Eye (tissue), 1 donor: ENCODE measurements at places on chromosomes 2 and 18.

DNA sequence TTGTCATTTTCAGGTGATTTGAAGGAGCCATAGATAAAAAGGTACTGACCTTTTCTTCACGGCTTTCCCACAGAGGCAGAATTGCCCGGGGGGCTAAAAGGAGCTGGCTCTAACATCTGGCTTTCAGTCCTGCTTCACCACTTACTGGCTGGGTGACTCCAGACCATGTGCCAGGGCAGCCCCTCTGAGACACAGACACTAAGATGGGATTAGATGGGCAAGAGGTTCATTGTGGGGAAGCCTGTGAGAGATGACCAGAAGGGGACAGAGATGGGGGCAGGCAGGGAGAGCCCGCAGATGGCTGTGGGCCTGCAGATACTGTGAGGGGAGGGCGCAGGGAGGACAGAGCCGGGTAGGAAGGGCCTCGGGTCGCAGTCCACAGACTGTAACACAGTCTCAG, 74.7 kb upstream of the TTC39C start:
- no peak for DNase-seq

DNA sequence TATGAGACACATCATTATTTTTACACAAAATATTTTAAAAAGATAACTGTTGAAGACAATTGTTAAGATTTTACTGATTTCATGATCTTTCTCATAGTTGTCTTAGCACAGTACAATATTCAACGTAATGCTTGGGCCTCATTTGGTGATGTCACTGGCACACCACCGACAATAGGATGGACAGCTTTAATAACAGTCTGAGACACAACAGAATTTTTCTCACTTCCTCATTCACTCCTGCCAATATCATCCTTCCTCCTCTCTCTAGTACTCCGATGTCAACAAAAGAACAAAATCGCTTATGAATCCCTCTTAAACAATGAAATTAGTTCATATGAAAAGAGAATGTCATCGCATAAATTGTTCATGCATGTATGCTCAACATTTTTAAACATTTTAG, 461.9 kb upstream of the CDH7 start:
- no peak for DNase-seq

GRCh38 chr2:235382179-235382578, 111.7 kb upstream of the AGAP1 start:
- DNase-seq: no peak

- DNase-seq: no peak
Observed at GRCh38 chr2:130341562-130342019, 1.1 kb upstream of the IMP4 start.

- DNase-seq: no peak
Observed at GRCh38 chr18:24942144-24942543, 409.8 kb downstream of the ZNF521 start.

DNA sequence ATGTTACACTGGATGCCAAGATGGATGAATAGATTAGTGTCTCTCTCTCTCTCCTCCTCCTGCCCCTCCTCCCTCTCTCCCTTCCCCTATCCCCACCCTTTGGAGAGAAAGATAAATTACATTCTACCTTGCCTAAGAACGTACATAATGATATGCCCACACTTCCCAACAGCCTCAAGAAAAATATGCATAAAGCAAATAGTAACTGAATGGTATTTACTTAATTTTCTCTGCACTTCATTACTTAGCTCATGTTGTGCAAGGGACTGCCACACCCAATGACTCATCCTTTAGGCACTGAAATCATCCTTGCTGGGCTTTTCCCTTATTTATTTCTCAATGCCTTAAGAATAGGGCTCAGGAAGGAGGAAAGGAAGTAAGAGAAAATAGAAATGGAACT, 137.3 kb upstream of the PID1 start:
- DNase-seq: peak; percentile 45

DNA sequence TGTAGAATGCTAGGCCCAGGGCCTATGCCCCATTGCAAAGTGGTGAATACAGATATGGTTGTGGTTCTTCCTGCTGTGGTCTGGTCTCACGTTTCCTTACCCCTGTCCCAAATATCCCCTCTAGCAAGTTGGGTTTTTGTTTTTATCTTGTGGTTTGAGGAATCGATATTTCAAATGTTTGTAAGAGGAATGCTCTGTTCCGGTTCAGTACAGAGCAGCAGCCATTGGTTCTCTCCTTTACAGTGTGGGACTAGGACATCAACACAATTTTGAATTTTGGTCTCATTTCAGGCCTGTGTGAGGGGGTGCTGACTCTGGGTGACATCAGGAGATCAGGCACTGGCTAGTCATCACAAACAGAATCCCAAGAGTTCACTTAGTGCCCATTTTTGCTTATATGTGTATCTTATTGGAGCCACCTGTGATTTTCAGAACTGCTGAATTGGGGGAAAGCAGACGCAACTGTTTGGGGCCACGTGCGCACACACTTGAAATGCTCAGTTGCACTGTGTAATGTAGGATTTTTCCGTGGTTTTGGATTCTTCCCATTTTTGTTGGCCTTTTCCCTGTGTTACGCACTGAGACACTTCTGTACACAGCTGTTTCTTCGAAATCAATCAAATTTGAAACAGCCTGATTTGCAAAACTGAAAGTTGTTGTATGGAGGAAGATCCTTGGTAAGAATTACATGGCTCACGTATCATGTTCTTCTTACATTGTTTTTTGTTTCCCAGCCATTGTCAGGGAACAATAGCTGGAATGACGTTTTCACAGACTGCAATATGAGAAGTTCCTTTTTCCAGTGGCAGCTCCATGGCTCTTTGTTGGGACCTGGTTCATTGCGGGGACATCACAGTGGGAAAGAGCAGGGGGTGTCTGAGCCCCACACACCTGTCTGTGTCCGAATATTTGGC, 8.6 kb downstream of the SH3BP4 start:
- DNase-seq: peak; percentile 75

DNA sequence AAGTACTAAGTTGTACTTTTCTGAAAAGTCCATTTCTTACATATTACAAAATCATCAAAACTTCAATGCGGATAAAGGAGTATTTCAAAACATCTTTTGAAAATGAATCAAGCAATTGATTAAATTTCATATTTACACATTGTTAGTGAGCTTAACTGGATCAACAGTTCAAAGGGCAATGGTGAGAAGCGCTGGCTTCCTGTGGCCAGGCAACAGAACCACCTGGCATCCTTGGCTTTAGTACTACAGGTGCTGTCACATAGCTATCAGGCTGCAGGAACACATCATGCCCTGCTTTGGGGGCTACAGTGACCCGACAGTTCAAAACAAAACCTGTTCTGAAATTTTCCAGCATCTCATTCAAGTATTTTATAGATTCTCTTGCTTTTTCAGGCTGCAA, 59.2 kb downstream of the SMAD2 start:
- no peak for DNase-seq

DNA sequence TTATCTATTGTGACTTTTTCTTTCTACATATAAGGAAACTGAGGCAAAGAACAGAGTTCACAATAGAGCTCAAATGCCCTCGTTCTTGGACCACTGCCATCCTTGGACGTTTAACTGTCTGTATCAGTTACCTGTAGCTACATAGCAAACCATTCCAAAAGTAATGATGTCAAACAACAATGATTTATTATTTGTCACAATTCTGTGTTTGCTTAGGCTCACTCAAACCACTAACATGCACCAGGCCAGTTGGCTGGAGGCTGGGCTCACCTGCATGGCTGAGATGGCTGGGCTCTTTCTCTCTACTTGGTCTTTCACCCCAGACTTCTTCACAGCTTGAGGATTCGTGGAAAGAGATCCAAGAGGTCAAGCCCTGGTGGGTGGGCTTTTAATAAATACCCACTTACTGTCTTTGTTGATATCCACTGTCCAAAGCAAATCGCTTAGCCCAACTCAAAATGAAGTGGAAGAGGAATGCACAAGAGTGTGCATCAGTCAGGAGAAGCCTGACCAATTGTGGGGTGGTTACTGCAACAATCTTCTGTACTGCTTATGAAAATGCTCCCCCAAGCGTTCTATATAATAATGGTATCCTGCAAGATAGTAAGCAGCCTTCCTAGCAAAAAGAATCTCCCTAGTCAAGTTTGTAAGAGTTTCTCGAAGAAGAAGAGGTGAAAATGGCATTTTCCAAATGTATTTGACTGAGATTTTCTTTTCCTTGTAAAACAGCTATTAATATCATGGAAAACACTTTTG, 163.5 kb upstream of the NT5C1B start:
- no peak for DNase-seq

GRCh38 chr2:50753234-50753633, 278.7 kb downstream of the NRXN1 start:
- DNase-seq: no peak

DNA sequence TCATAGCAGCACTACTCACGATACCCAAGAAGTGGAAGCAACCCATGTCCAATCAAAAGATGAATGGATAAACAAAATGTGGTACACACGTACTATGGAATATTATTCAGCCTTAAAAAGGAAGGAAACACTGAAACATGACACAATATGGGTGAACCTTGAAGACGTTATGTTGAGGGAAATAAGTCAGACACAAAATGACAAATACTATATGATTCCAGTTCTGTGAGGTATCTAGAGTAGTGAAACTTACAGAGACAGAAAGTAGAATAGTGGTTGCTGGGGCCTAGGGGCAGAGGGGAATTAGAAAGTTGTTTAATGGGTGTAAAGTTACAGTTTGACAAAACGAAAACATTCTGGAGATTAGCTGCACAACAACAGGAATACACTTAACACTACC, 24.7 kb downstream of the TLK1 start:
- DNase-seq: no peak

- no peak for DNase-seq
Observed at GRCh38 chr2:152385650-152386049, 50.7 kb downstream of the FMNL2 start.
